H4 (cell line): ENCODE measurements at places on chromosomes 11 and 22.

DNA sequence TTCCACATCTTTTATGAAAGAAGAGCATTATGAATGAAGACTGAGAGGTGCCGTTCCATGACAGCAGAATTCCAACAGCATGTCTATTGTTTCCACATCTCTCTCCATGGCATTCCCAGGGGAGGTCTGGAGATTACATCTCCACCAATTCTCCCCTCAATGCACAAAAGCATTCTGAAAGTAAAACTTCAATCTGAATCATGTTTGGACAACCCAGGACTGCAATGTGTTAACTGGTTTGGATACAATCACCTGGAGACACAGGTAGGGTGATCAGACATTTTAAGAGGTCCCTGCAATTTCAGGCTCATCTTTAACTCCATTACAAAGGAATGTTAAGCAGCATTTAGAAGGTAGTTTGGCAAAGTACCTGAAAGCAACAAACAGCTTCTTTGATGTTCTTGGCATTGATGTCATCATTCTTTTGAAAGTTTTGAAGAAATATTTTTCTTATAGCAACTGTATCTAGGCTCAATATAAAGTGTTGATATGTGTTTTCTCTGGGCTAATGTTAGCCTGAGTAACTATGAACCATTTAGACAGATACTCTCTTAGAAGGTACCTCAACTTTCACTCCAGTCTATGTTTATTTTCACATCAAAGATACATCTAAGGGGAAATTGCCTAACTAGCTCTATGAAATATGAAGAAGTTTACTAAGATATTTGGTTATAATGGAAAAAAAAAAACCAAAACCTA is 181.4 kb upstream of the MTMR2 start:
- DNase-seq = no peak

DNA sequence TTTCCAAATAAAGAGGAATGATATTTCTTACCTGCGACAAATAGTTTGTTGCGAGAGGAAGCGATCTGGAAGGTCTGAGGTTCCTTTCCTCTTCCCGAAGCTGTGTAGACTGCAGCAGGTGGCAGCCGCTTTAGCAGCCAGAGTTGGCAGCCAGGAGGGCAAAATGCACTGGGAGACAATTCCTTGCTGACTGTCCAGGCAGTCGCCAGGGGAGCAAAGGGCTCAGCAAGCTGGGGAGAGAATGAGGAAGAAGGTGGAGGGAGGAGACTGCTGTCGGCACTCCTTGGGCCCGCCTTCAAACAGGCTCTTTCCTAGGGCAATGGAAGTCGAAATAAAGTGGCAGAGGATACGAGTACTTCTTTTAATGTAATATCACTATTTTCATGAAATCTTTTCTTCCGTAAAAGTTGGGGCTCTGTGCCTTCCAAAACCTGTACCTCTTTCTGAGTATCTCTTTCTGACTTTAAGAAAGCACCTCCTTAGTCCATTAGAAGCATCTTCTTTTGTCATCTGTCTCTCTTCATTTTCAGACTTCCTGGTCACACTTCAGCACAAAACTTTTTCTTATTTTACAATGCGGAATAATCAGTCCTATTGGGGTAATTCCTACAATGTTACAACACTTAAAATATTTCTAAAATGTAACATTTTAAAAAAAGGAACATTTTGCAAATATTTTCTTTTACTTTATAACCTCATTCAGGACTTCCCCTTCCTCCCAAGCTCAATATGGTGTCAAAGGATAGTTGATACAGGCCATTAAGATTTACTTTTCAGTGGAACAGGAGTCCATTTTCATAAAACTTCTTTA is at the start of gene IL18:
TSS of gene IL18 (minus strand) at position 220 of the 811 bp plus-strand sequence. CDS start 9,041 bp downstream, outside the sequence.
- peak; percentile 50 for DNase-seq

- DNase-seq = no peak
These were observed 36.9 kb downstream of the MORC2 start for GRCh38 chr22:30931541-30932300.

- DNase-seq = peak; percentile 11
These were observed 4.7 kb upstream of the FAM111B start for GRCh38 chr11:59102259-59102765.

GRCh38 chr11:130278745-130279144 is 36.0 kb downstream of the ZBTB44 start:
- DNase-seq = no peak

DNA sequence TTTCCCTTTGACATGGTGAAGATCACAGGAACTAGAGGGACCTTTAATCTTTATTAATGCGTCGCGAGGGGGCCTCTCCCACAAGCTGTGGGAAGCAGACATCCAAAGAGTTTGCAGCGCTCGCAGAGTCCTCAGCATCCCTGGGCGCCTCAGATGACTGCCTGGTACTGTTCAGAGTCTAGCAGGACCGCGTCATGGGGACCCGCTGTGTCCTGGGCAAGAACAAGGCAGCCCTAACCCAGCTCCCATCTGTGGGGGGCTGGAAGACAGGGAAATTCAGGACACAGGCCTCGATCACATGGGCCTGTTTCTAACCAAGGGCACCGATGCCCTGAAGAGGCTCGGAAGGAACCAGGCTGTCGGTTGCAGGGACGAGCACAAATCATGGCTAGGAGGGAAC is 40.0 kb downstream of the CACNG2 start:
- DNase-seq = no peak

DNA sequence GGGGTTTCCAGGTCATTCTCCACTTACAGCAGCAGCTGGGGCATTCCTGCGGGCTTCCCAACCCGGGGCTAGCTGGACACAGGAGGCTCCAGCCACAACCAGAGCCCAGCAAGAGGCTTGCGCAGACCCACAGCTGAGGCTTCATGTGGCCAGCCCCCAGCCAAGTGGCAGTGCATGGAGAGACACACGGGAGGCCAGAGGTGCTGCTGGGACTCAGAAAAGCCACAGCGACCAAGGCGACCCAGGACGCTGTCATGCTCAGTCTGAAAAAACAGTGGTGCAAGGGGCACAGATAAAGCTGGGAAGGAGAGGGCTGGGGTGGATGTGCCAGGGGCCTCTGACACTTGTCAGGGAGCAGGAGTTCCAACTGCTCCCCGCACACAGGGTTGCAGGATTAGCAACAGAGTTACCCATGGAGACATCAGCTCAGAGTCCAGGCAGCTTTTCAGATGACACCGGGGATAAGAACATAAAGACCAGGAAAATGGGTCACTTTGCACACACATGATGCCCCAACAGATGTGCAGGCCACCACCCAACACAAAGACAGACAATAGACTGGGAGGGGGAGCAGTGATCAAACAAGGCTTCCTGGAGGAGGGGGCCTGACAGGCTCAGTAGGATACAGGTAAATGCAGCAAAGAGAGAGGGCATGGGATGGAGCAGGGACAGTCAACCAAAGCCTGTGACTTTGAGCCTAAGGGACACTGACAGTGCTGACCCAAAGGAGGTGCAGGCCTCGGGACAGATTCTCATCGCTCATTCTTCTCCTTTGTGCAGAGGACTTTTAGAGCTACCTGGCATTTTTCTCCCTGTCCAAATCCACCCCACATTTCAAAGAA is 6.9 kb upstream of the NEAT1 start:
- no peak for DNase-seq

DNA sequence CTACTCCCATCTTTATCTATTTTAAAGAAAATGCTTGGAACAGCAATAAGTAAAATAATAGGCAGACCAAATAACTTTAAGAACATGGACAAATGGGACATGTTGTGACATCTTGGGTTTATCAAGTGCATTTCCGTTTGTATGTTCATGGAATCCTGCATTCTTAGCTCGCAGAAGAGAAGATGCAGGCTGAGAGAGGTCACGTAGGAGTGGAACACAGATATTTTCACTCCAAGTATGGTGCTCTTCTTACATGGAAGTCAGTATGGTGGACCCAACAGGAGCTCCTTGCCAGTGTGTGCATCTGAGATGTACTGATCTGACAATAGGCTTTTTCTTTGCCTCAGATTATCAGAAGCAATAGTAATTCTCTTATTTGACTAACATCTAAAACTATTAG is 1.7 kb downstream of the E2F8 start:
- no peak for DNase-seq

DNA sequence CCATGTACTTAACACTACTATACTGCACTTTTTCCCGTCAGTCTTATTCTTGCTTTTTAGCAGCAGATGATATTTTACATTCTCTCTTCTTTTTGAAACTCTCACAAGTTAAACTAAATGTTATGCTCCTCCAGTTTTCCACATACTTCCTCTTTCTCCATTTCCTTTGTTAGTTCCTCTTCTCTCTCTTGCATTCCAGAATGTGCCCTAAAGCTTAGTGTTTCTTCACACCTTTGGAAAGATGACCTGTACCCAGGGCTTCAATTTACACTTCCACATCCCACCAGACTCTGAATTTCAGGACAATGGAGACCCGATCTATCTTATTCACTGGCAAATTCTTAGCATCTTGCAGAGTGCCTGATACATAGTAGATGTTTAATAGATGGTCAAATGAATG is 51.8 kb downstream of the APIP start:
- DNase-seq = no peak

- DNase-seq = no peak
These were observed 270.5 kb downstream of the TENM4 start for GRCh38 chr11:79170321-79170720.

DNA sequence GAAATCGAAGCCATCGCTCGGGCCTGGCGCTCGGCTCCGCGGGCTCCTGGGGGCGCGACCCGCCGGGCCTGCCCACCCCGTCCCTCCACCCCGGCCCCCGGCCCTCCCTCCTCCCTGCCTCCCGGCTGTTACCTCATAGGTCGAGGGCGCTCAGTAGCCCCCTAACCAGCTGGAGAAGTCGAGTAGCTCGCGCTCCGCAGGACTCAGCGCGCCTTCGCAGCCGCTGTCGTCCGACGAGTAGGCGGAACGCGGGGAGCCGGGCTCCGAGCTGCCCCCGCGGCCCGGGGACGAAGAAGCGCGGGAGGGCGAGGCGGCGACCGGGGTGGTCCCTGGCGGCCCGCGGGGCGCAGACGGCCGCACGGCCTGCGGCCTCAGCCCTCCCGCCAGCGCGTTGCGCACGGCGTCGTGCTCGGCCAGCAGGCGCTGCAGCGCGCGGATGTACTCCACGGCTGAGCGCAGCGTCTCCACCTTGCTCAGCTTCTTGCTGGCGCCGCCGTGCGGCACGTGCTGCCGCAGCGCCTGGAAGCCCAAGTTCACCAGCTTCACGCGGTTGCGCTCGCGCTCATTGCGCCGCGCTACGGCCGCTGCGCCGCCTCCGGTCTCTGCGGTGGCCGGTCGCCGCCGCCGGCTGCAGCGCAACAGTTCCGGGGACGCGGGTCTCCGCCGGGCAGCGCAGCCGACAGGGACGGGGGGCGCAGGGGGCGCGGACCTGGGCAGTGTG is 627 bp downstream of the ASCL2 start:
- no peak for DNase-seq
